ENCODE measurements at places on chromosomes 16 and 17.

GRCh38 chr17:8598913-8599312 is 31.6 kb downstream of the MYH10 start:
- no peak for DNase-seq

DNA sequence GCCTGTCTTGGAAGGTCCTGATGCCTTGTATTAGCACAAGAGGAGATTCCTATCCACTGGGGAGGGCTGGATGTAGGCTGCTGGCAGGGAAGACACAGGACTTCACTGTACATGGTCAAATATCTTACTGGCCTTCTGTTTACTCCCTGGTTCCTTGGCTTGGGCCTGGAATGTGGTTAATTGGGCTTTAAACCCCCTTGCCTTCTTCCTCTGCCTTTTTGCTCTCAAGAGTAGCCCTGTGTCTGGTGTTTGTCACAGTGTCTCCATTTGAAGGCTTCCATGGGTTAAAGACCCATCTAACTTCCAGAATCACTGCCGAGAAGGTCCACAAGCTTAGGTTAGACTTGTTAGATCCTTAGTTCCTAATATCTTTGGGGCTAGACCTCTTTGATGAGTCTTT is 7.1 kb upstream of the CHCT1 start:
- no peak for DNase-seq

GRCh38 chr16:51407199-51407598 is 256.1 kb upstream of the SALL1 start:
- no peak for DNase-seq

DNA sequence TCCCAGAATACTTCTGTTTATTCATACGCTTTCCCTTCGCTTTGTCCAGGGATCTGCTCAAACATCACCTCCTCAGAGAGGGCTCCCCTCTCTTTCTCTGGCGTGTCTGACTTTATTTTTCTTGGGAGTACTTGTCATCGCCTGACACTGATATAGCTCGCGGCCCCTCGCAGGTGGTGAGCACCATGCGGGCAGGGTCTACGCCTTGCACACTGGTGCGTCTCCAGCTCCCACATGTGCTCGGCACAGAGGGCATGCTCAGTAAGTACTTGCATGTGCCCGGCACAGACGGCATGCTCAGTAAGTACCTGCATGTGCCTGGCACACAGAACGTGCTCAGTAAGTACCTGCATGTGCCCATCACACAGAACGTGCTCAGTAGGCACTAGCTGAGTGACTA is 57.5 kb downstream of the IRF8 start:
- DNase-seq = no peak

DNA sequence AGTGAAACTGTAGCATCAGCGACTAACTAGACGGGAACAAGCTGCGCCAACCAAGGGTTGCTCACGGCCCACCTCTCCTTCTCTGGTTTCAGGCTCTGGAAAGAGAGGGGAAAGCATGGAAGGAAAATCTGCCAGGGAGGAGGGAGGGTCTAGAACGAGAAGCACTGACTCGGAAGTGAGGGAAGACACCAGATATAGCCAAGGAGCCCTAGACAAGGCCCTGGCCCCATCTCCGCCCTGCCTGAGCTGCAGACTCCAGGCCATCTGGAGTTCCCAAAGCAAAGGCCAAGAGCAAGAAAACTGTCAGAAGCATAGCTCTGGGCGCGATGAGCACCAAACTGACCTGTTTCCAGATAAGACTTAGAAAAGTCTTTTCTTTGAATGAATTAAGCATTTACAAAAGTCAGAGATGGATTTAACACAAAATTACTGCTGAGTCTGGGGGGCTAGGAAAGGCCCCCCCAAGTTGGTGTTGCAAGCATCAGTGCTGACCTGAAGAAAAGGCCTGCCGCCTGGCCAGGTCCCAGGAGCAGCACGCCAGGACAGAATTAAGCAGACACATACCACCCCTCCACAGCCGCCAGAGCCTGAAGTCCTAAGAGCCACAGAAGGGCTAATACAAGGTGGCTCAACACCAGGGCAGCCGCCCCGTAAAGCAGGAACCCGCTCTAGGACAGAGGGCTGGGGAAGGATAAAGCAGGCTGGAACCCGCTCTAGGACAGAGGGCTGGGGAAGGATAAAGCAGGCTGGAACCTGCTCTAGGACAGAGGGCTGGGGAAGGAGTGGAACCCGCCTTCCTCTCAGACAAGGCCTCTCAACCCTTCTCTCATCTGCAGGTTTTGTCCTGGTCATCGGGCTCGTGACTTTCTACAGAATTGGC is 20.7 kb downstream of the TMEM204 start:
- DNase-seq = no peak

GRCh38 chr16:84973776-84974523 is 37.4 kb downstream of the ZDHHC7 start:
- no peak for DNase-seq

DNA sequence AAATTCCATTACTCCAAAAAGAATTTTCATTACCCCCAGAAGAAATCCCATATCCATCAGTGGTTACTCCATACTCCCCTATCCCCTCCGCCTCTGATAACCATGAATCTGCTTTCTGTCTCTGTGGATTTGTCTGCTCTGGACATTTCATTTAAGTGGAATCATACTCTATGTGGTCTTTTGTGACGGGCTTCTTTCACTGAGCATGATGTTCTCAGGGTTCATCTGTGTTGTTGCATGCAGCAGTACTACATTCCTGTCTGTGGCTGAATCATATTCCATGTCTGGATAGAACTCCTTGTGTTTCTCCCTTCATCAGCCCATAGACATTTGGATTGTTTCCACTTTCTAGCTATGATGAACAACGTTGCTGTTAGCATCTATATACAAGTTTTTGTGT is 59.5 kb upstream of the IRX3 start:
- DNase-seq = no peak

DNA sequence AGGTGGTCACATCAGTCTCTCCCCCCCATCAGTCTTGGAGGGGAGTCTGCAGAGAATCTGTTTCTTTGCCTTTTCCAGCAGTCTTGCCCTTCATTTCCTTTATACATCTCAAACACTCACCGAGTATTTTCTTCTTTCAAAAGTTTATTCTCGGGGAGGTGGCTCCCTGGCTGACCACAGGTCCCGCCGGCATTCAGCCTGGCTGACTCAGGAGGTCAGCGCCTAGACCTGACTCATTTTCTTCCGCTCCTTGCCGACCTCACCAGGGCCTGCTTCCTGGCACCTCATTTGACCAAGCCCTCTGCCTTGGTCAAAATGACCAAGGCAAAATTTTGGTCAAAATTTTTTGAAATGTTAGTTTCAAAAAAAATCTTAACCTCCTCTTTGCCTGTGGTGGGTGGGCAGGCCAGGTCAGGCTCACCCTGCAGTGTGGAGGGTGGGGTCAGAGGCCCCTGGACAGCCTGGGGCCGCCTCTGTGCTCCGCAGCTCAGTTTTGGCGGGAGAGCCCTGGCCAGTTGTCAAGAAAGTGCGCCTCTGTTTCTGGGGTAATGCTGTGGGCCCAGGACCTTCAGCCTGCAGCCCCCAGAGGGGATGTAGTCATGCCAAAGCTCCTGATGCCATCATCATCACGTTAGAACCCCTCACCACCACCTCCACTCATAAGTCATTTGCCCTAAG is 165.6 kb downstream of the SPECC1 start:
- no peak for DNase-seq

DNA sequence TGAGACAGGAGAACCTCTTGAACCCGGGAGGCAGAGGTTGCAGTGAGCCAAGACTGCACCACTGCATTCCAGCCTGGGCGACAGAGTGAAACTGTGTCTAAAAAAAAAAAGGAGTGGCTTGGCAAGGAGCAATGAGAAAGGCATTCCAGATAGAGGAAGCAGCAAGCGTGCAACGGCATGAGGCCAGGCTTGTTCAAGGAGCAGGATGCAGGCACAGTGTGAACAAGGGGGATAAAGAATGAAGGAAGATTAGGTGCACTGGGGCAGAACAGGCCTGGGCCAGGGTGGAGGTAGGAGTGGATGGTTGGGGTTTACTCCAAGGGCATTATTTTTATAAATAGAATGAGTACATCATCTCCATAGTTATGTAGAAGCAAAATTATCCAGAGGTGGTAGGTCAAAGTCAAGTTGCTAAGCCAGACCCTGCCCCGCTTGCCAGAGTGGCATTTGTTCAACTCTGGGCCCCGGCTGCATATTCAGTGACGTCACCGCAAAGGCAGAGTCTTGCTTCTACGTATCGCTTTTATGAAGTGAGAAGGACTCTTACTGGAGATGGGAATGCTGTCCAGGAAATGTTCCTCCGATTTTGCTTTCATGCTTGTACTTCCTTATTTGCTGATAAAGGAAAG is 100.2 kb downstream of the KATNIP start:
- no peak for DNase-seq

DNA sequence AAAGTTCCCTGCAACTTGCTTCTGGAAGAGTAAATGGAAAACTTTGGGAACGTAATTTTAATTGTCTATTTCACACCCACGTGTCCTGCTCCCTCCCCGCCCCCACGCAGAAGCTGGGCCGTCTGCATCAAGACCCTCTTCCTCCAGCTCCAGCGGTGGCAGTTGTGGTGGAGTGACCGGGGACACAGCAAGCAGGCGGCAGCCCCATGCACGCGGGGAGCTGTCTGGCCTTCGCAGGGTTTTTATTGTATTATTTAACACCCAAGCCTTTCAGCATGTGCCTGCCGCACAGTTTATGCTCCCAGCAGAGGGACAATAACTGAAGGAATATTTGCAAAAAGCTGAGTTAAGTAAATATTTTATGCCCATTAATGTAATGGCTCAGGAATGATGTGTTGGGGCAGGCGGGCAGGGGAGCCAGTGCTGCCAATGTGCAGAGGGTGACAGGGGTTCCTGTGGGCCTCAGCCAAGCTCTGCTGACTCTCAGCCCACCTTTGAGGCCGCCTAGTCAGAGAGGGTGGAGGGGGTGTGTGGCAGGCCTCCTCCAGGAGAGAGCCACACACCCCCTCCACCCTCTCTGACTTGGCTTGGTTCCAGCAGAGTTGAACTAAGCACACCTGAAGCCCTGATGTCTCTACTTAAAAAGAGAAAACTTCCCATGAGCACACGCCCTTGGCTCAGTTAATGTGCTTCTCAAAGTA is 32.4 kb upstream of the ENPP7 start:
- no peak for DNase-seq

- DNase-seq = no peak
Measured at GRCh38 chr17:39277110-39277509, 51.4 kb upstream of the STAC2 start.

DNA sequence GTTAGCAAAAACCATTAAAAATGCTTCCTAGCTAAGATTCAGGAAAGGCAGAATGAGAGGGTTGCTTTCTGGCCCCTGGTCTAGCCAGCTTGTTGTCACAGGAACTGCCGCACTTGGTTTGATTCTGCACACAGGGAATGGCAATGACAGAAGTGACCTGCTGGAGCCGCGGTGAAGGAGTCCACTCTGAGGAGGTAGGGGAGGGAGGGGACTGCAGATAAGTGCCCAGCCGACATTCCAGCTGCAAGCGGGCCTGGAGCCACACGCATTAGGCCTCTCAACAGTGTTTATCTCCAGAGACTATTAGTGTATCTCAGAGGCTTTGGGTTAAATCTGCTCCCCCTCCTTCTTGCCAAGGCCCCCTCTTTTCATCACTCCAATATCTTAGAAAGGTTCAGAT is 38.6 kb downstream of the CDRT15 start:
- DNase-seq = no peak

- DNase-seq = no peak
Measured at GRCh38 chr16:70730031-70730430, 44.2 kb upstream of the MTSS2 start.

GRCh38 chr17:81566461-81567126 is 14.4 kb upstream of the FAAP100 start:
- DNase-seq = peak; percentile 93

DNA sequence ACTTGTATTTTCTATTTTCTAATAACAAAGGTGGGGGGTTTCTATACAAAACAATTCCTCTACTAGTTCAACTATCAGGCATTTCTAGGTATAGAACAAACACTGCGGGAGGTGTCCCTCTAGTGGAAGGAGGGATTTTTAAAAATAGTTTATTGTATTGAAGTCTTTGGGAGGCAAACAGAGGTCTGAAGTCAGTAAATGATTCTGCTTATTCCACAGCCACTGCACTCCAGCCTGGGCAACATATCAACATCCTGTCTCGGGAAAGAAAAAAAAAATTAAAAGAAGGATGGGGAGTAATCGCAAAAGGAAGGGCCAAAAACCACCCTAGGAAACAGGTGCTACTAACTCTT is 648 bp upstream of the ERCC4 start:
- no peak for DNase-seq

DNA sequence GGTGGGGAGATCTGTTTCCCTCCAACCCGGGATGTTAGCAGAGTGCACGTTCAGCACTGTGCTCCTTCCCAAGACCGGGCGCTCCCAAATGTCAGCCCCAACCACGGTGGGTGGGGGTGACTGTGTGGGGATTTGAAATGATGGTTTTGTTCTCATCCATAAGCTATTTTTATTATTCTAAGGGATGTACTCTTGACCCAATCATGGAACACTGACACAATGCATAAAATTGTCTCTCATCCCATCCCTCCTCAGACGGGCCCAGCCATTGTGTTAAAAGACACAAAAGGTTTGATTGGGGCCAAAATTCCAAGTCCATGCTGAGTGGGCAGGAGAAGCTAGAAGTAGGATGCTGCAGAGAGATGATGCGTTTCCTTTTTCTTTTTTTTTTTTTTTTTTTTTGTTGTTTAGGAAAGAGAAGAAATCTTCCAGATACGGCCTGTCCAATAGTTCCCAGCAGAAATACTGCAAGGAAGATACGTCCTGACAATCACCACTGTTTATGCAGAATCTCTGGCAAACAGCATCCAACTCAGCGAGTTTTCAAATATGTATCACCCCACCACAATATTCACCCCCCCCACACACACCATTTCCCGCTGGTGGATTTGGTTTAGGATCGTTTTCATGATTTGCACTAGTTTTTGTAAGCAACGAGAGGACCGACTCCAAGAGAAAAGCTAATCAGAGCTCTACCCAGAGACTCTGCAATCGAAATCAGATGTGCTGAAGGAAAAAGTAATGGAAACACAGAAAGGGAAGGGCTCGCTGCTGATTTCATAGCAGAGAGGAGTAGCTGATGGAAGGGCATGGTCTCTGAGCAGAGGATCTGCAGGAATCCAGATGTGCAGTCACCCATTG is 163.5 kb upstream of the DYNLRB2 start:
- no peak for DNase-seq

- DNase-seq = no peak
Measured at GRCh38 chr17:2423271-2423670, 22.4 kb upstream of the MNT start.

- no peak for DNase-seq
Measured at GRCh38 chr17:31880311-31880710, 21.2 kb downstream of the UTP6 start.

DNA sequence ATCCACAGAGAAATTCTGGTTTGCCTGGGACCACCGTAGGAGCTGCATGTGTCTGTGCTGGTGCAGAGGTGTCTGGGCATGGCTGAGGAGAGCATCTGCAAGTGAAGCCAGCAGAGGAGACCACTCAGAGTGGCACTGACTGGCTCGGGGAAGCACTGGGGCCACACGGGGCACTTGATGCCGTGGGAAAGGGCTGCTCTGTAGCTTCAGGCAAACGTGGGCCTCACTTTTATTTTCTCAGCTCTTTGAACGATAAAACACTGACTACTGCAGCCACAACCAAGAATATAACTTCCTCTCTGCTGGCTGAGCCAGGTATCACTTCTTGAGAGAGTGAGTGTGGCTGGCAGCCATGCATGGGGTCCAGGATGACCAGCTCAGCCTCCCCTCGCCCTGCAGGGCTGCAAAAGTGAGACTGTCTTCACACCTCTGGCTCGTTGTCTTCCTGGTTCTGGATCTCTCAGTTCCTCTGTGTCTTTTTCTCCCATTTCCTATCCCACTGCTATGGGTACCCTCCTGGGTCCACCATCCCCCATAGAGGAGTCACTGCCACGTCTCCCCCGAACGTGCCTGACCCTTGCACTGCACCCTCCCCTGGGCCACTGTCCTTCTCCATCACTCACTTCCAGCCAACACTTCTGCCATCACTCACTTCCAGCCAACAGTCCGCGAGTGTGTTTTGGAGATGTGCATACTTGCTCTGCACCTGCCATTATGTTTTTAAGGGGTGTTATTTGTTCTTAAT is 201.4 kb upstream of the CHMP6 start:
- DNase-seq = no peak

All from SK-N-MC (cell line).